ENCODE measurements at places on chromosomes 7 and 10.

DNA sequence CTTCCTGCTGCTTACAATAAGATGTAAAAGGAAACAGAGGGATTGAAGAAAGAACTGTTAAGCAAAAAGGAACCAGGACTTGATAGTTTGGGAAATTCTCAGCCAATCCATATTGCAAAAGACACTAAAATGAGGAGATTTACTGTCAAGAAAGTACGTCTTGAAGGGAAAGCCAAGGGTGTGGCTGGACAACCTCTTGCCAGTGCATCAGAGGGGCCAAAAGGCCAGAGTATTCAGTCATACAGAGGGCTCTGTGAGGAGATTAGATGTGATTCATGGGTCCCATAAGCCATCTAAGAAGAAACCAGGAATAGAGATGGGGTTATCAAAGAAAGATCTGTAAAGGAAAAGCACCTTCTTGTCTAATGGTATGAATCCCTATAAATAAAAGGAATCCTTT lies 25.4 kb upstream of the NPVF start:
- no peak for DNase-seq

DNA sequence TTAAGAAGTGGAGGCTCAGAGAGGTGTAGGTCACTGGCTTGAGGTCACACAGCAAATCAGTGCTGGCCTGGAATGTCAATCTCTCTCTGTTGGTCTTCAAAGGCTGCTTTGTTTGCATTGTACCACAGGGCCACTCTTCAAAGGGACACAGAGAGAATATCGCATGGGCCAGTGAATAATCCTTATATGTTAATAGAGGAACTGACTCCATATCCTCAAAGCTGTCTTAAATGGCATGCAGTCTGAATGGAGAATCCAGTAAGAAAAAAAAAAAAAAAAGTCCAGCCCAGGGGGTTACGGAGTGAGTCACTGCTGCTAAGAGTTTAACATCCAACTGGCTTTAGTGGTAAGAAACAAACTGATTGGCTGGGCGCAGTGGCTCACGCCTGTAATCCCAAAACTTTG lies 54.1 kb downstream of the NRAP start:
- no peak for DNase-seq

- DNase-seq: no peak
These were observed 22.9 kb upstream of the ELFN1 start for GRCh38 chr7:1646957-1647891.

DNA sequence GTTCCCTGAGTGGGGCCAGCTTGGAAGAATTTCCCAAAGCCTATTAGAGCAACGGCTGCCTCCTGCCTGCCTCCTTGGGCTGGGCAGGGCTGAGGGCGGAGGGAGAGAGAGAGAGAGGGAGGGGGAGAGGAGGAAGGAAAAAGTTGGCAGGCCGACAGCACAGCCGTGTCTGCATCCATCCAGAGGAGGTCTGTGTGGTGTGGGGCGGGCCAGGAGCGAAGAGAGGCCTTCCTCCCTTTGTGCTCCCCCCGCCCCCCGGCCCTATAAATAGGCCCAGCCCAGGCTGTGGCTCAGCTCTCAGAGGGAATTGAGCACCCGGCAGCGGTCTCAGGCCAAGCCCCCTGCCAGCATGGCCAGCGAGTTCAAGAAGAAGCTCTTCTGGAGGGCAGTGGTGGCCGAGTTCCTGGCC lies at the start of gene AQP1:
AQP1 (plus strand) TSS at position 293 of the 409 bp plus-strand sequence; CDS start at position 350, 57 bp downstream.
- peak; percentile 96 for DNase-seq

DNA sequence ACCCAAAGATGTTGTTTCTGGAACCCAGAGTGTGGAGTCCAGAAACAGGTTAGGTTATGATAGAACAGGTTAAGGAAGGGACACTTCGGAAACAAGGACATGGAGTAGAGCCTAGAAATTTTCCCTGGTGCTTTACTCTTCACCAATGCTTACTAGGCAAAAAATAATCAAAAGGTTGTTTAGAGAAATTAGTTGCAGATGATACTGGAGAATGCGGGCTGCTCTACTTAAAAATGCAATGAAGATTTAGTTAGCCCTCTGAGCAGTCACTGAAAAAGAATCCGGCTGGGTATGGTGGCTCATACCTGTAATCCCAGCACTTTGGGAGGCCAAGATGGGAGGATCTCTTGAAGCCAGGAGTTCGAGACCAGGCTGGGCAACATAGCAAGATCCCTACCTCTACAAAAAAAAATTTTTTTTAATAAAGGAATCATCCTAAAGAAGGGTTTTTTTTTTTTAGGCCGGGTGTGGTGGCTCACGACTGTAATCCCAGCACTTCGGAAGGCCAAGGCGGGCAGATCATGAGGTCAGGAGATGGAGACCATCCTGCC lies 3.3 kb upstream of the UBE2H start:
- peak; percentile 12 for DNase-seq
